ENCODE measurements at places on chromosomes 7 and 10.

- DNase-seq, result no peak
Observed at GRCh38 chr7:17521437-17521836, 223.0 kb downstream of the AHR start.

- no peak for DNase-seq
Observed at GRCh38 chr10:42475168-42476098, 162.9 kb downstream of the ZNF33B start.

DNA sequence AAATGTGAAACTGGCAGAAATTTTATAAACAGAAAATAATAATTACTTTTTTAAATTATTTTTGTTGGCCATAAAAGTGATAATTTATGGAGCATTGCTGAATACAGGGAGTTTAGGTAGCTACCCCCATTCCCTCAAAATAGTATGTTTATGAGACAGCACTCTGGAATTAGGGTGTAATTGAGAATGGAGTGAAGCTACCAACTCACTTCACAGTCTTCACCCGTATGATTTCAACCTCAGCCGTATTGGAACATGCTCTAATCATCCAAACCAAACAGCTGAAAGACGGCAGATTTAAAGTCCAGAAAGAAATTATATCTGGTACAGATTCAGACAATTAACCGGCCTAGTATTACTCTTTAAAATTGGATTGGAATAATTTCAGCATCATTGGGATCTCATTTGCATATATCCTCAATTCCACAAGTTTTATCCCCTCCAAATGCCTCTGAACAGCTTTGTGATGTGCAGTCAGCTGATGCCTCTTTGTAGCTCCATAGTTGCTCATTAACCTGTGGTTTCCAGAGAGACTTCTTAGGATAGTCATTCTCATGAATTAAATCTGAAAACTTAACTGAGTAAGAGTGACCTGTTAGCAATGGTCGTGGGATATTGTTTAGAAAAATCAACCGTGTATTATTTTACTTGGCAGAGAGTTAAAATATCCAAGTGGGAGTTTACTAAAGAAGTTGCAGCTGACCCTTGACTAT is 59.1 kb upstream of the GJD4 start:
- no peak for DNase-seq

- DNase-seq, result no peak
Observed at GRCh38 chr10:23186697-23187096, 5.4 kb upstream of the PTF1A start.

DNA sequence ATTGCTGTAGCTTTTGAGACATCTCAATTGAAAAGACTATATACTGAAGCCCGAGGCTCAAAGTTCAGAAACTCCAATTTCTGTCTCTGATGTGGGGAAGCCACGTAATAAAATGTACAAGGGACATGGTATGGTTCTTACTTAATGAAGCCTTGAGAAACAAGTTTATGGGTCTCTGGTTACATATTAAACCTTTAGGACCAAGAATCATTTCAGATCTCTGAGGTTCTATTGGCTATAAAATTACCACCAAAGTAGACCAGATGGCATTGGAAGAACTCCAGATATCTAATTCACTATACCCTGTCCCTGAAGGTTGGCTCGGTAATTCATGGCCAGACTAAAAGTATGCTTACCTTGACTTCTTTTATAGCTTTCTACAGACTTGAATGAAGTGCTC is 23.7 kb downstream of the STAMBPL1 start:
- DNase-seq, result no peak

GRCh38 chr7:100675105-100675451 is 1.5 kb downstream of the GNB2 start:
- DNase-seq, result no peak

- DNase-seq, result no peak
Observed at GRCh38 chr7:81573932-81574331, 195.9 kb downstream of the HGF start.

- no peak for DNase-seq
Observed at GRCh38 chr10:48490946-48491345, 113.9 kb downstream of the ARHGAP22 start.

DNA sequence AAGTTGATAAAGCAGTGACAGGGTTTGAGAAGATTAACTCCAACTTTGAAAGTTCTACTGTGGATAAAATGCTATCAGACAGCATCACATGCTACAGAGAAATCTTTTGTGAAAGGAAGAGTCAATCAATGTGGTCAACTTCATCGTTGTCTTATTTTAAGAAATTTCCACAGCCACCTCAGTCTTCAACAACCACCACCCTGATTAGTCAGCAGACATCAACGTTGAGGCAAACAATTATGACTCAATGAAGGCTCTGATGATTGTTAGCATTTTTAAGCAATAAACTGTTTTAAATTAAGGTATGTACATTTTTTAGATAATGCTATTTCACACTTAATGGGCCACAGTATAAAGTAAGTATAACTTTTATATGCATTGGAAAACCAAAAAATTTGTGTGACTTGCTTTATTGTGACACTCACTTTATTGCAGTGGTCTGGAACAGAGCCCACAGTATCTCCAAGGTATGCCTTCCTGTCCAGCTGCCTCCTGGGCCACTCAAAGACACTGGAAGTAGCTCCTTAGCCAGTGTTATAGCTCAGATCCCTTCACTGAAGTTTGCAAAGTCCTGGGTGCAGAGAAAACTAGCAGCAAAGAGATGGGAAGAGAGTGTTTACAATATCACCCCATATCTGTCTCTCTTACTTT is 293.1 kb downstream of the ARHGAP12 start:
- DNase-seq, result no peak

DNA sequence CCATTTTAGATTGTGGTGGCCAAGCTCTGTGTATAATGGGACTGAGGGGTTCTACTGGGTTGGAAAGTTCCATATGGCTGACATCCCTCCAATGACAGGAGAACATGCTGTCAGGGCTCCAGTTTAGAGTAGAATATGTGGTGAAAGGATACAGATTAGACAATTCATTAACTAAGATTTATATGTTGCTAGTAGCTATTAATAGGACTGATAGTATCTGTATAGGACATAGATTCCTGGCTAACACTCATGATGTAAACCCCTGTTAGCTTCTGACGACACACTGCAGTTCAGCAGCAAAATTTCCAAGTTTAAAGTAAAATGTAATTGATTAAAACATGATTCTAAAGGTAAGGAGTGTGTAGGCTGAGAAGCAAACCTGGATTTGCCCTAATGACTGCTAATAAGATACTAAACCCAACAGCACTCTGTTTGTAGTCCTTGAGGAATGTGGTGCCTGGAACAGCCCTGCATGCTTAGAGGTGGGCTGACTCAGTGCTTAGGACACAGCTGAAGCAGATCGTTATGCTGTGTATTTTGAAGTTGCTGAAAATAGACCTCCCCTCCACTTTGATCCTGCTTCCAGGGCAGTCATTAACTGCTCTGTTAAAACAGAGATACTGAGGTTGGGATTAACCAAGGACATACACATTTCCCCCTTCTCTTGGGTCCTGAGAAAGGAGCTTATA is 1129.6 kb downstream of the SORCS3 start:
- no peak for DNase-seq

- no peak for DNase-seq
Observed at GRCh38 chr10:77431209-77431611, 206.4 kb downstream of the KCNMA1 start.

- no peak for DNase-seq
Observed at GRCh38 chr10:29471544-29471859, 163.3 kb downstream of the SVIL start.

- DNase-seq, result no peak
Observed at GRCh38 chr10:35027567-35027966, 62.6 kb downstream of the CUL2 start.

GRCh38 chr10:64508029-64508661 is 986.9 kb downstream of the REEP3 start:
- no peak for DNase-seq

DNA sequence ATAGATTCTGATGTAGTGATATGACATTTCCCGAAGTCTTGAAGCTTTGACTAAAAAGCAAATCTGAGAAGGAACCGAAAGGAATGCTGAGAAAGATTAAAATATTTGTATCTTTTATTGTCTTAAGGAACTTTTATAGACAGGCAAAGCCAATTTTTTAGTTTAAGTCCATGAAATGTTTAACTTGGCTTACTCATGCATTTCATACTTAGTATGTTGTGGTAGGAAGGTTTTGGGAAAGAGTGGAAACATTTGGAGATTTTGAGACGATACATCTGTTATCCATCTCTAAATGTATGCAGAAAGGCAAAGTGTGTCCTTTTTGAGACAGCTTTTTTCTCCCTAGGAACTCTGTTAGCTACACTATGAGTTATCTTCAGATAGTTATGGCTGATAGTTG is 10.1 kb downstream of the TBC1D12 start:
- no peak for DNase-seq

GRCh38 chr10:116674901-116675423 is 54.2 kb downstream of the PNLIPRP2 start:
- DNase-seq, result no peak
